AG09319 (cell line): ENCODE measurements at places on chromosomes 7 and 10.

GRCh38 chr10:80515511-80515910 lies 22.2 kb upstream of the SH2D4B start:
- no peak for DNase-seq

GRCh38 chr10:10533437-10533836 lies 484.2 kb upstream of the CELF2 start:
- no peak for DNase-seq

- no peak for DNase-seq
Observed at GRCh38 chr7:24754906-24755506, 2.3 kb downstream of the GSDME start.

DNA sequence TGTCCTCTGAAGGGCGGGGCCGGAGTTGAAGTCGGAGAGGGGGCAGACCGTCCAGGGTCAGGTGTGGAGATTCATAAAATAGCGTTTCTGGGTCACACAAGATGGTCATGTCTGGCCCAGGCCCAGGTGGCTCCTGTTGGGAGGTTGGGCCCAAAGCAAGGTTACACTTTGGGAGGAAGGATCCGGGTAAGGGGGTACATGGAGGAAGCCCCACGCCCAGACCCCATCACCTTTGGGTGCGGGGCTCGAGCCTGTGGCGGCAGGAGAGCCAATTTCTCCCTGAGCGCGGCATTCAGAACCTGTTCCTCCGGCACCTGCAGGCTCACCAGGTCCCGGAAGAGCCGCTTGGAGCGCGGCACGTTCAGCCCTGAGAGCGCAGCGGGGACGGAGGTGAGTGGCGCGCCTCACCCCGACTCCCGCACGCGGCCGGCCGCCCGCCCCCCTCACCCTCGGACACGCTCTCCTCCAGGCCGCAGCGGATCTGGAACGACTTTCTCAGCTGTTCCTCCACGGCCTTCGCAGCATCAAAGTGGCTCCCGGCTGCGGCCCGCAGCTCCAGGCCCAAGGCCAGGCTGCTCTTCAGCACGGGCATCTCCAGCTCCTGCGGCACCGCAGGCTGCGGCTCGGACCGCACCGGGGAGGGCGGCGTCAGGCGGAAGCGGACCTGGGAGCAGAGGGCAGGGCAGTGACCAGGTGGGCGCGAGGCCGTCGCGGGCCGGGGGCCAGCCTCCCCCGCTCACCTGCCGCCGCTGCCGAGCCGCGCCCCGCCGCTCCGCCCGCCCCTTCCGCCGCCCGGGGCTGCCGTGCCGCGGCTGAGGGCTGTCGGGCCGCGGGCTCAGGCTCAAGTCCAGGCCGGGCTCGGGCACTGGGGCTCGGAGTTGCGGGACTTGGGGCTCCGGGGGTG lies 644 bp downstream of the PPP1R35 start:
- no peak for DNase-seq

GRCh38 chr7:38413784-38414183 lies 140.3 kb upstream of the TARP start:
- DNase-seq, result no peak

DNA sequence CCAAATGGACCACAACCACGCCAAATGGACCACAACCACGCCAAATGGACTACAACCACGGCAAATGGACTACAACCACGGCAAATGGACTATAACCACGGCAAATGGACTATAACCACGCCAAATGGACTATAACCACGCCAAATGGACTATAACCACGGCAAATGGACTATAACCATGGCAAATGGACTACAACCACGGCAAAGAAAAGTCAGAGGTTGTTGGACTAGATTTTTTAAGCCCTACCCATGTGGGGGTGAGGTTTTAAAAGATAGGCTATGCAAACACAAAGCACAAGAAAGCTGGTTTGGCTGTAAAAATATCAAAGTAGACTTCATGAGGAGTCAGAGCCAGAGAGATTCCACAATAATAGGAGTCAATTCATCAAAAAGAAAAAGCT lies 55.8 kb downstream of the NCAPG2 start:
- no peak for DNase-seq

DNA sequence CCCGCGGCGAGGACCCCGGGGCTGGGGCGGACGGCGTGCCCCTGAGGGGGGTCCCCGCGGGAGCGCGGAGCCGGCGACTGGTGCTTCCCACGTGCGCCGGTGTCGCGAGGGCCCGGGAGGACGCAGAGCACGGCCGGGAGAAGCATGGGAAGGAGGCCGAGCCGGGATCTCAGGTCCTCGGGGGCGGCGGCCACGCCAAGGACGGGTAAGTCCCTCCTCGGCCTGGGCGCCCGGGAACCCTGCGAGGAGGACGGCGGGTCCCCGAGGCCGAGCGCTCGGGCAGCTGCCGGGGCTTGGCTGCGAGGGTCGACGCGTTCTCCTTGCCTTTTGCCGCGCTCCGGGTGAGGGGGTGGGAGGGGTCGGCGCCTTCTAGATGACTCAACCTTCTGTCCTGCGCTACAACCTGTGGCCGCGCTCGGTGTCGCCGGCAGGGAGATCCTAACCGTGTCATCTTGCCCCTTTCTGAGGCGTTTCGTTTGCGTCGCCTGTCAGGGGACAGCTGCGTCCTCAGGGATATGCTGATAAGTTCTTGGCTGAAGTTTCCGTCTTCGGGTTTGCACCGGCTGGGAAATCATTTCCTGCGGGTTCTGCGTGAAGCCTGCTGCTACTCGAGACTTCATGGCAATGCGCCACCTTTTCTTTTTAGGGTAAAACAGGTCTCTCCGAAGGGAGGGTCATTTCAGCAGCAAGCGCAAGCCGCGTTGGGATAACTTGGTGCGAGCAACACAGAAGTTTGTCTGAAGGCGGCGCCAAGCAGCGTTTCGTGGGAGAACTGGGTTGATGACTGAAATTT lies 529 bp downstream of the TASOR2 start:
- peak; percentile 31 for DNase-seq

DNA sequence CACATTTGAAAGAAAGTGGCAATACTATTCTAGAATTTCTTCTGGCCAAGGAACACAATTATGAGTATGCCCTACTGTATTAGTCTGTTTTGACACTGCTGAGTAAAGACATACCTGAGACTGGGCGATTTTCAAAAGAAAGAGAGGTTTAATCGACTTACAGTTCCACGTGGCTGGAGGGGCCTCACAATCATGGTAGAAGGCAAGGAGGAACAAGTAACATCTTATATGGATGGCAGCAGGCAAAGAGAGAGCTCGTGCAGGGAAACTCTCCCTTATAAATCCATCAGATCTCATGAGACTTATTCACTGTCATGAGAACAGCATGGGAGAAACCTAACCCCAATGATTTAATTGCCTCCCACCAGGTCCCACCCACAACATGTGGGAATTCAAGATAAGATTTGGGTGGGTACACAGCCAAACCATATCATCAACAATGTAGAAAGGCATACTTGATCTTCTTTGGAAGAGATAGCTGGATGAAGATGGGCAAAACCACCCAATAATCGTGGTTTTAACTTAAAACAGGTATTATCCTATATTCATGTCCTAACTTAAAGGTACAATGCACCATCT lies 113.9 kb downstream of the ETV1 start:
- DNase-seq, result no peak

- DNase-seq, result peak; percentile 70
Observed at GRCh38 chr7:18212758-18213157, 185.1 kb upstream of the PRPS1L1 start.

- no peak for DNase-seq
Observed at GRCh38 chr10:7337431-7338171, 73.2 kb downstream of the SFMBT2 start.

- DNase-seq, result no peak
Observed at GRCh38 chr10:9056521-9056920, 1002.0 kb downstream of the GATA3 start.

DNA sequence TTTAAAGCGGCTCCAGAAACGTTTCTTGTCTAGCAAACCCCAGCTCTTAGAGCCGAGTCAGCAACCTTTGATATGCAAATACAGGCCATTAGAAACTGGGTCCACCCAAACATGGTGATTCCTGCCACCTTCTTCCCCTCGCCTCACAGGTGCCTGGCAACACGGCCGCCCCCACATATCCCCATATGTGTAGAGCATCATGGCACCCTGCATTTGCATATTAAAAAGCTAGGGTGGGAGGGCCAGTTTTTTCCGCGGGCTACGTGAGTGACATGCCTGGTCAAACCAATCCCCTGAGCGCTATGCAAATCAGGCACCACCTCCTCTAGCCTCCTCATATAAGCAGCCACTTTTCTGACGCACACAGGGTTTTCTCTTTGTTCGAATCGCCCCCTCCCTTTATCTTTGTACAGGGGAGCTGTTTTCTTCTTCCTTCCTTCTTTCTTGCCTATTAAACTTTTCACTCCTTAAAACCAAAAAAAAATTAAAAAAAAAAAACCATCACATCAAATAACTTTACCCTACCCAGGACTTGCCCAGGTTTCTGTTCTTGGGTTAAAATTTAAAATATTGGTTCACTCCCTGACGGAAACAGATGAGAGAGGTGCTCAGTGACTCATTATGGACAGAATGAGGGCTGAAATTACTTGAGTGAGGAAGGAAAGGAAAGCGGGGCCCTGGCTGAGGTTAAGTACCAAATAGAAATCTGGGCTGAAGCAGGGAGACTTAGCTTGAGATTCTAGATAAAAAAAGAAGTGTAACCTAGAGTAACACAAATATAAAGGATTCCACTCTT lies 59.8 kb downstream of the COA1 start:
- no peak for DNase-seq

GRCh38 chr10:88980247-88980646 lies 10.4 kb upstream of the FAS start:
- no peak for DNase-seq

- no peak for DNase-seq
Observed at GRCh38 chr7:81150951-81151361, 232.1 kb upstream of the SEMA3C start.

GRCh38 chr7:41107330-41107937 lies 595.5 kb downstream of the INHBA start:
- no peak for DNase-seq

DNA sequence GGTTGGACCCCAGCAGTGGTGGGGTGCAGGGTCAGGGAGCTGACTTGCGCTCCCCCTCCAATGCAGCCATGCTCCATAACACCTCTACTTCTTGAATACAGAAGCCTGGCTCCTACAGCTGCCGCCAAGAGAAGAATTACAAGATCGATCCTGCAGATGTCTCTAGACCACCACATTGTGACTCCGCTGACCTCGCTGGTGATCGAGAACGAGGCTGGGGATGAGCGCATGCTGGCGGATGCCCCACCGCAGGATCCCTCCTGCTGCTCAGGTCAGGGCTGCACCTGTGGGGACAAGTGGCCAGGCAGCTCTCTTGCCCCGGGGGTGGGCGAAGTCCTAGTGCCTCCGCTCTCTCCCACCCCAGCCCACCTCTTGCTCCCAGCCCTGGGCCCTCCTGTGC lies 31.7 kb downstream of the ITIH2 start:
- no peak for DNase-seq

DNA sequence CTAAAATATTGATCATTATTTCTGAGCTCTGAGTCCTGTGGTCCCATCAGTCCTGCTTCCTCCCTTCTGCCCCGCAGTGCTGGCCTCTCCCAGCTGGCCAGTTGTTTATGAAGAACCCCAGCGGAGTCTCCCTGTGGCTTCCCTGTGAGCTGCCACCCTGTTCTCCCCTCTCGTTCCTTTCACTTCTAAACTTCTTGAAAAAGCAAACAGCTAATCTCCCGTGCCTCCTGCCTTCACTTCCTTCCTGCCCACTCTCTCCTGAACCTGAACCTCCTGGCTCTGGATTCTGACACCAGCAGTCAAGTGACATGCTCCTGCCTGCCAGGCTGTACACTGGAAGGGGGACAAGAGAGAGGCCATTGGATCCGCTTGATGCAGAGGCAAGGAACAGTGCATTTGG lies 63.7 kb upstream of the ZPBP start:
- DNase-seq, result no peak

DNA sequence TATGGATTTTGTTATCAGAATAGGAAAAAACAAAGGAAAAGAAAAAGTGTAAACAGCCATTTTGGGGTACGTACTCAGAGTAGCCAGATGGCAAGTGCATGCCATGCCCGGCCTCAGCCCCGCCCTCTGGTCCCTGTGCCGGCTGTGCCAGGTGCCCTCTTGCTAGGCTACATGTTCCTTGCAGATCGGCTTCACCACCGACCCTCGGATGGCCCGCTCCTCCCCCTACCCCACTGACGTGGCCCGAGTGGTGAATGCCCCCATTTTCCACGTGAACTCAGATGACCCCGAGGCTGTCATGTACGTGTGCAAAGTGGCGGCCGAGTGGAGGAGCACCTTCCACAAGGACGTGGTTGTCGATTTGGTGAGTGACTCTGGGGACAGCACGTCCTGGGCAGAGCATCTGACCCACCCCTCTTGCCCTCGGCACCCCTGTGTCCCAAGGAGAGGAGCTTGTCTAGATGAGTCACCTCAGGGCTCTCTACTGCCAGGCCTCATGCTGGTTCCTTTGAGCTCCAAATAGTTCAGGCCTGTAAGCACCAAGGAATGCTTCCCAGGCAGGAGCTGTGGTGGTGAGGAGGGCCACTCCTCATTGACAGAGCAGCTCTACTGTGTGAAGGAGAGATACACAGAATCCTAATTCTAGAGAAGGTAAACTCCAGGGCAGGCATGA lies 54.9 kb upstream of the ZMIZ2 start:
- DNase-seq, result peak; percentile 5

- no peak for DNase-seq
Observed at GRCh38 chr7:68853254-68853653, 745.0 kb upstream of the AUTS2 start.

DNA sequence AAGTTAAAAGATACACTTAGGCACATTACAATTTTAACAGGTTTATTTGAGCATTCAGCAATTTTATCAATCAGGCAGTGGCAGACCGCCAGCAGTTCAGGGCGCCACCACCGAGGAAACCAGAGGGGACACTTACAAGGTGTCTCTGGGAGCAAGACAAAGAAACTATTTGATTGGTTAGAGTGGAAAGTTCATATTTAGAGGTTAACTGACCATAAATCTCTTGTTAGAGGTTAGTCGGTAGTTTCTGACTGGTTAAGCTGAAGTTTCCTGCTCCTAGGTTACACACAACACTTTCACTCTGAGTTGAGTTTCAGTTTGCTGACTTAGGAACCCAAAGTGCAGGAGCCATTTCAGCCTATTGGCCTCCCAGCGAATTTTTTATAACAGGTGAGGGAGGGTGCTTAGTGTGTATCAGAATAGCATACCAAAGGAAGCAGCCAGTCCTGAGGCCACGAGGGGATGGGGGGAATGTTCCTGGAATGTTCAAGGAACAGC lies 10.8 kb upstream of the PVRIG start:
- no peak for DNase-seq

DNA sequence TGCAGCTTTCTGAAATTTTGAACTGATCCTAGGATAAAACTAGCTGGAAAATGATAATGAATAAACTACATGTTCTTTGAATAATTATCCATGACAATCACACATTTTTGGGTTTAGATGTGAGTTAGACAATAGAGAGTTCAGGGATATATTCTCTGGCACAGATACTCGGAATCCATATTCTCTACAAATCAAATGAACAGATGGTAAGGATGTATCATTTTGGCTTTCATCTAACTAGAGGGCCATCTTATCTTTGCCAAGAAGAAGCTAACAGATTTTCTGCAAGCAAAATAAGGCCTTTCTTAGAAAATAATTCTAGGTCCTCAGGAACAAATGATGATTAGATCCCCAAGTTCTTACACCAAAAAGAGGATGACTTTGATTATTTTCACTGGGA lies 355.9 kb upstream of the C7orf33 start:
- DNase-seq, result no peak
